ENCODE measurements at places on chromosomes 12 and 14.
A peak's percentile ranks its signal among the peaks of the same experiment; 100 is the strongest.

DNA sequence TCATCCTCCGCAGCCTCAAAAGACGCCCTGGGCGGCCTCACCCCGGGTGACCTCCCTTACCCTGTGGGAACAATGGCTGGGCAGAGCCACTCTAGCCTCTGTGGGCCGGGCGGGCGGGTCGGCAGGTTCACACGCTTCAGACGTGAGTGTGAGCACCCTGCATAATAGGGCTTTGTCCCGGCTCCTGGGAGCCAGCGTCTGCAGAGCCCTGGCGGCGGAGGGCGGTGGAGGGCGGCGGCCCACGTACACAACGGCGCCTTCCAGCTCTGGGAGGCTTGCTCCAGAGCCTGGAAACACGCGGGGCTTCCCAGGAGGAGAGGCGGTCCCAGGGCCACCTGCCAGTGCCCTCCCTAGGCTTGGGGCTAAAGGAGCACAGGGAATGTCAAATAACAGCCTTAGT, 205.6 kb downstream of the BCL11B start:
- H3K4me3 ChIP-seq: no peak overlapping the region
- H3K36me3 ChIP-seq: no peaks in the 10 kb centered on the region
- no peaks in the 10 kb centered on the region for H3K27me3 ChIP-seq
- H3K4me1 ChIP-seq: no peaks in the 10 kb centered on the region
- H3K27ac ChIP-seq: no peak overlapping the region
- peak; percentile 70 for DNase-seq

GRCh38 chr14:68877993-68878575, 85.2 kb upstream of the ZFP36L1 start:
- H3K27me3 ChIP-seq: no peaks in the 10 kb centered on the region
- DNase-seq: no peak
- H3K4me1 ChIP-seq: no peaks in the 10 kb centered on the region
- H3K4me3 ChIP-seq: no peak overlapping the region
- H3K36me3 ChIP-seq: no peaks in the 10 kb centered on the region

- no peaks in the 10 kb centered on the region for H3K36me3 ChIP-seq
- no peaks in the 10 kb centered on the region for H3K27me3 ChIP-seq
- DNase-seq: no peak
- no peak overlapping the region for H3K4me3 ChIP-seq
- H3K27ac ChIP-seq: no peak overlapping the region
These were observed 354.5 kb downstream of the NUAK1 start for GRCh38 chr12:105783983-105784947.

- H3K27ac ChIP-seq: no peak overlapping the region
- DNase-seq: no peak
- H3K4me1 ChIP-seq: no peaks in the 10 kb centered on the region
- no peaks in the 10 kb centered on the region for H3K27me3 ChIP-seq
- no peak overlapping the region for H3K4me3 ChIP-seq
- H3K36me3 ChIP-seq: no peaks in the 10 kb centered on the region
These were observed 88.7 kb downstream of the TMTC1 start for GRCh38 chr12:29695026-29695425.

DNA sequence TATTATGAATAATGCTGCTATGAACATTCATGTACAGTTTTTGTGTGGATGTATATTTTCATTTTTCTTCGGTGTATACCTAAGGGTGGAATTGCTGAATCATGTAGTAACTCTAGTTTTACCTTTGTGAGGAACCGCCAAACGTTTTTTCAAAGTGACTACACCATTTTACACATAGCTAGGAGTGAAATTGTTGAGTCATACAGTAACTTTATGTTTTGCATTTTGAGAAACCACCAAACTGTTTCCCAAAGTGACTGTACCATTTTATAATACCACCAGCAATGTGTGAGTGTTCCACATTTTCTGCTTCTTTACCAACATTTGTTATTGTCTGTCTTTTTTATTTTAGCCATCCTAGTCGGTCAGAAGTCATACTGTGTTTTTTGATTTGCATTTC, 3.1 kb upstream of the TPH2 start:
- no peak overlapping the region for H3K27ac ChIP-seq
- H3K4me1 ChIP-seq: no peaks in the 10 kb centered on the region
- DNase-seq: no peak
- H3K36me3 ChIP-seq: no peaks in the 10 kb centered on the region
- H3K27me3 ChIP-seq: no peaks in the 10 kb centered on the region

GRCh38 chr14:96762650-96763049, 34.5 kb upstream of the VRK1 start:
- DNase-seq: no peak
- H3K27me3 ChIP-seq: no peaks in the 10 kb centered on the region
- no peaks in the 10 kb centered on the region for H3K36me3 ChIP-seq
- no peaks in the 10 kb centered on the region for H3K4me1 ChIP-seq
- H3K27ac ChIP-seq: no peak overlapping the region

DNA sequence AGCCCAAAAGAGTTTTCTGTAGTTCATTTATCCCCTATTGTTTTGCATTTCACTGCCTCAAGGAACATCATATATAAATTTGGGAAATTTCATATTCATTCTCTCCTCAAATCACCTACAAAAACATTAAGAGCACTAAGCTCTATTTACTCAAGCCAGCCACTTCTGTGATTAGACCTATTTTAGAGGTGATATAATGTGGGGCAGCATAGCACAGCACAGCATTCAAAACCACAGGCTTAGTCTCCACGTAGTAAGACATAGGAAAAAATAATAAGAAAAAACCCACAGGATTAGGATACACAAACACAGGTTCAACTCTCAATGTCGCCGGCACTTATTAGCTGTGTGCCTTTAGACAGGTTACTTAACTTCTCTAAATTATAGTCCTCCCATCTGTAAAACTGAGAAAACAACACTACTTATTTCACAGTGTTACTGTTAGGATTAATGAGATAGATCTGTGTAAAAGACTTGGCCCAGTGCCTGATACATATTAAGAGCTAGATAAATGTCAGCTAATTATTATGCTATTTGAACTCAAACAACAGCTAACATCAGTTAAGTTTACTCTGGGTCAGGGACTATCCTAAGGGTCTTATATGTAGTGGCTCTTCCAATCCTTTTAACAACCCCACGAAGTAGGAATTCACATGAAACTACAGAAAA, 20.3 kb downstream of the DCAF5 start:
- H3K4me1 ChIP-seq: peaks cover 59% of the 10 kb centered on the region
- no peaks in the 10 kb centered on the region for H3K36me3 ChIP-seq
- H3K4me3 ChIP-seq: no peak overlapping the region
- no peak for DNase-seq

- H3K4me3 ChIP-seq: no peak overlapping the region
- no peaks in the 10 kb centered on the region for H3K36me3 ChIP-seq
- no peaks in the 10 kb centered on the region for H3K27me3 ChIP-seq
- H3K27ac ChIP-seq: no peak overlapping the region
- DNase-seq: no peak
These were observed 123.7 kb upstream of the MDM1 start for GRCh38 chr12:68455691-68456345.

- no peaks in the 10 kb centered on the region for H3K27me3 ChIP-seq
- no peak overlapping the region for H3K27ac ChIP-seq
- no peaks in the 10 kb centered on the region for H3K36me3 ChIP-seq
These were observed 36.6 kb downstream of the RASSF8 start for GRCh38 chr12:25994901-25995625.

DNA sequence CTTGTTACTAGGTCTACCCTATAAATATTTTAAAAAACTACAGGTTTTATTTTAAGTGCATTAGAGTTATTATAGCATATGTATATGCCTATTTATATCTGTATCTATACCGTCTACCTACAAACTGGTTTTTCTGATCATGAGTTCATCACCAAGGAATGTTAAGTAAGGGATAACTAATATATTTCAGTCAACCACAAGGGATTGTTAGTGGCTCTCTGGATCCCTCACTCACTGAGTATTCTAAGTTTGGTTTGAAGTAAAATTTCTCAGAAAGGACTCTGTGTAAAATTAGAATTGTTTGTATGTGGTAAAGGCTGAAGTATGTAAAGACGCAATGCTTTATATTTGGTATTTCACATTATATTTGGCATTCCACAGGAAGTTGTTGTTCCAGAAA, 4.8 kb downstream of the EPYC start:
- DNase-seq: no peak
- no peak overlapping the region for H3K4me3 ChIP-seq
- no peaks in the 10 kb centered on the region for H3K36me3 ChIP-seq
- no peak overlapping the region for H3K27ac ChIP-seq
- H3K4me1 ChIP-seq: no peaks in the 10 kb centered on the region
- H3K27me3 ChIP-seq: no peaks in the 10 kb centered on the region

GRCh38 chr12:98868076-98868475, 223.0 kb downstream of the APAF1 start:
- H3K27ac ChIP-seq: no peak overlapping the region
- no peaks in the 10 kb centered on the region for H3K36me3 ChIP-seq
- H3K27me3 ChIP-seq: no peaks in the 10 kb centered on the region
- no peak overlapping the region for H3K4me3 ChIP-seq

GRCh38 chr12:58364389-58365086, 423.2 kb downstream of the ATP23 start:
- H3K27me3 ChIP-seq: no peaks in the 10 kb centered on the region
- H3K36me3 ChIP-seq: no peaks in the 10 kb centered on the region
- DNase-seq: no peak
- H3K27ac ChIP-seq: no peak overlapping the region

GRCh38 chr14:54450535-54450934, 9.4 kb upstream of the CNIH1 start:
- no peak overlapping the region for H3K4me3 ChIP-seq
- DNase-seq: no peak
- peaks cover 26% of the 10 kb centered on the region for H3K4me1 ChIP-seq
- H3K27ac ChIP-seq: peak overlapping the region; percentile 43
- H3K27me3 ChIP-seq: no peaks in the 10 kb centered on the region

DNA sequence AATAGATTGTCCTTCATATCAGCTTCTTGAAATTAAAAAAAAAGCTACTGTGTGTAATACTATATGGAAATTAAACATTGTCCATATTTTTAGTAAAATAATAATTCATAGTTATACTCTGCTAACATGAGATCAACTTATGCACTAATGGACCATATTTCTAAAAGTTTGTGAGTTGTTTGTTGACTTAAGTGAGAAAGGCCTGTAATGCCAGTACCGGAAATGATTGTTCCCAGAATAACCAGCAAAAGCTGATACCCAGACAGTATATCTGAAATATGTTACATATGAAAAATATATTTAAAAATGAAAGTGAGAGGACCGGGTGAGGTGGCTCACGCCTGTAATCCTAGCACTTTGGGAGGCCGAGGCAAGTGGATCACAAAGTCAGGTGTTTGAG, 35.9 kb downstream of the WNK1 start:
- H3K27ac ChIP-seq: no peak overlapping the region
- DNase-seq: no peak
- peaks cover 64% of the 10 kb centered on the region for H3K4me1 ChIP-seq
- H3K36me3 ChIP-seq: no peaks in the 10 kb centered on the region
- no peaks in the 10 kb centered on the region for H3K27me3 ChIP-seq
- no peak overlapping the region for H3K4me3 ChIP-seq

GRCh38 chr14:82724316-82724715, 1190.7 kb upstream of the SEL1L start:
- H3K27ac ChIP-seq: no peak overlapping the region
- no peak overlapping the region for H3K4me3 ChIP-seq
- no peaks in the 10 kb centered on the region for H3K27me3 ChIP-seq
- peaks cover 7% of the 10 kb centered on the region for H3K4me1 ChIP-seq
- no peak for DNase-seq
- no peaks in the 10 kb centered on the region for H3K36me3 ChIP-seq

DNA sequence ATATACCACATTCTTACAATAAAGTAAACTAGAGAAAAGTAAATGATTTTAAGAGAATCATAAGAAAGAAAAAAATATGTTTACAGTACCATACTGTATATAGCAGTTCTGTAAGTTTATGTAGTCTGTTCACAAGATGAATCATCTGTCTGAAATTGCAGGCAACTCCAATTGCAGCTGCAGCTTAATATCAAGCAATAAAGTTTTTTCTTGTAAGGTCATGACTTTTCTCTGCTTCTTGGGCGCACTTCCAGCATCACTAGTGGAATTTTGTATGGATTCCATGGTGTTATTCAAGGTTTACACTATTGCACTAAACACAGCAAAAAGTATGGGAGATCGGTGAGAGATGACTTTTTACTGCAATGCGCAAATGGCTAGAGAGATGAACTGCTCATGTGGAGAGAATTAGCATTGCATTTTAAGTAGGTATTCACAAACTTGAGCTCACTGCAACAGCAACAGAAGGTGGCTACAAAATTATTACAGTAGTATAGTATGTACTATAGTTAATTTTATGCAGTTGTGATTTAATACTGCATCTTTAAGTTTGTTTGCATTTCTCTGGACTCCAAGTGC, 445.4 kb upstream of the OR4E1 start:
- no peak overlapping the region for H3K4me3 ChIP-seq
- DNase-seq: no peak
- H3K36me3 ChIP-seq: no peaks in the 10 kb centered on the region
- H3K4me1 ChIP-seq: no peaks in the 10 kb centered on the region
- H3K27me3 ChIP-seq: no peaks in the 10 kb centered on the region
- no peak overlapping the region for H3K27ac ChIP-seq

DNA sequence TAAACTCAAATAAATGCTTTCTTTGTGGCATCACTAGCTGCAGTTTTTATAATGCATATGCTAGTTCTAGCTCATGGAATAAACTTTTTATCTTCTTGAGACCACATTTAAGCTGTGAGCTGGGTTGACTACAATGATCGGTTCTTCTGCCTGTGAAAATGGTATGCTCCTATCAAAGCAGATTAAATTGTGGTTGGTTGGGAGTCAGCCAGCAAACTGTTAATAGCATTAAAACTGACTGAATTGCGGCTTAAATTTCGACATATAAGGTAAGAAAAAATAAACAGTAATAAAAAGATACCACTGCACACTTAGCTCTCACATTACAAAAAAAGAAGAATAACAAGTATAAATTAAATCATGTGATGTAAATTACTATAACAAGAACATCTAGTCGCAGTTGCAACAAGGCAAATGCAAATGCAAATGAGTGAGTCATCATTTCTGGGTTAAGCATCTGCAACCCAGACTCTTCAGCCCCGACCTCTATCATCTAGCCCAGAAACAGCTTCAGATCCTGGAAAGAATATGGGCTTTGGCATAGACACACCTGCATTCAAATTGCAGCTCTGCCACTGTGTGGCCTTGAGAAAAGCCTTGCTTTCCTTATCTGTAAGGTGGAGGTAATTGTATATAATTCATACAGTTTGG, 19.8 kb upstream of the DHRS7 start:
- H3K27me3 ChIP-seq: no peaks in the 10 kb centered on the region
- no peaks in the 10 kb centered on the region for H3K36me3 ChIP-seq
- H3K27ac ChIP-seq: no peak overlapping the region

GRCh38 chr14:96272777-96273473, 16.9 kb downstream of the BDKRB1 start:
- peaks cover 53% of the 10 kb centered on the region for H3K4me1 ChIP-seq
- no peak for DNase-seq
- H3K27me3 ChIP-seq: no peaks in the 10 kb centered on the region
- no peak overlapping the region for H3K4me3 ChIP-seq

- DNase-seq: no peak
- H3K4me1 ChIP-seq: no peaks in the 10 kb centered on the region
- no peak overlapping the region for H3K4me3 ChIP-seq
- no peaks in the 10 kb centered on the region for H3K36me3 ChIP-seq
These were observed 587.5 kb downstream of the BCL11B start for GRCh38 chr14:98684468-98684867.

GRCh38 chr12:47717046-47717442, 8.2 kb downstream of the ENDOU start:
- no peaks in the 10 kb centered on the region for H3K27me3 ChIP-seq
- H3K4me3 ChIP-seq: no peak overlapping the region
- peaks cover 44% of the 10 kb centered on the region for H3K4me1 ChIP-seq
- DNase-seq: no peak
- no peaks in the 10 kb centered on the region for H3K36me3 ChIP-seq
